EL (cell line): ENCODE measurements at places on chromosomes 5 and 9.
A peak's percentile ranks its signal among the peaks of the same experiment; 100 is the strongest.

DNA sequence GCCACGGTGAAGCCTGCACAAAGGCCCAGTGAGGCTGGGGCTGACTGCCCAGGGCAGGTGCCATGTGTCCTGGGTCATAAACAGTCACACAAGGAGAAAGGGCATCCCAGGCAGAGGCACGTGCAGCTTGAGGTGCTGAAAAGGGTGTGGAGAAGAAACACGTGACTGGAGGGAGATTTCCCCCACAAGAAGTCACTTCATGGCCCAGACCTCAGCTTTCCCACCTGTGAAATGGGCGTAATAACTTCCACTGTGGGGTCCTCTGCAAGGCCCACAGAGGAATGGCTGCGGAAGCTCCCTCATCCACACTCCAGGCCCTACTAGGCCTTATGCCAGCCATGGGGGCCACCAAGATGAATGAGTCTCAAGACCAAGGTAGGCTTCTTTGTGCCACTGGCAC, 20.1 kb upstream of the CPLX2 start:
- DNase-seq = no peak

- DNase-seq = peak; percentile 72
These were observed 105.9 kb upstream of the CDKN2B start for GRCh38 chr9:22114956-22115355.

DNA sequence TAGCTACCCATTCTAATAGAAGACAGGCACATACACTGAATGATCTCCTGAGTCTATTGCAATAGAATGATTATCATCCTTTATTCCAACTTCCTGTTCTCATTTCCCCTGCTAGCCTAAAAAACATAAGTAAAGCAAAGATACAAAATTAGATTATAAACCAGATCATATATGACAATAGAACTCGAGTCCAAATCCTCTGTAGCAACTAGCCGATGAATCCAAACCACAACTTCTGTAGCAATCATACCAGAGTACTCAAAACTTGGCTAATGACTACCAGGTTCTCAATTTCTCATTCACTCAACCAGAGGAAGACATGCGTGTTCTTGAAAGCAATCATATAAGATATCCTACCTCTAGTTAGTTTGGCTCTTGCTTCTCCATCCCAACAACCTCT, 622.1 kb downstream of the PSAT1 start:
- DNase-seq = no peak

DNA sequence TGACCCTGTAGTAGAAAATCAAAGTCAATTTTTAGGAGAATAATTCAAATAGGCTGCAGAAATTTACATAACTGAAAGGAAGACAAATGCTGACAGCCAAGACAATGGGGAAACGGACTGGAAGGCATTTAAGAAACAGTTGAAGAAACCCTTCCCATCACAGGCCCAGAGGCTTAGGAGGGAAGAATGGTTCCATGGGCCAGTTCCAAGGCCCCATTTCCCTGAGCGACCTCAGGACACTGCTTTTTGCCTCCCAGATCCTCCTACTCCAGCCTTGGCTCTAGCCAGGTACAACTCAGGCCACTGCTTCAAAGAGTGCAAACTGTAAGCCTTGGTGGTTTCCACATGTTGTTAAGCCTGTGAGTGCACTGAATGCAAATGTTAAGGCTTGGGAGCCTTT, 184.1 kb upstream of the SGCD start:
- DNase-seq = no peak

DNA sequence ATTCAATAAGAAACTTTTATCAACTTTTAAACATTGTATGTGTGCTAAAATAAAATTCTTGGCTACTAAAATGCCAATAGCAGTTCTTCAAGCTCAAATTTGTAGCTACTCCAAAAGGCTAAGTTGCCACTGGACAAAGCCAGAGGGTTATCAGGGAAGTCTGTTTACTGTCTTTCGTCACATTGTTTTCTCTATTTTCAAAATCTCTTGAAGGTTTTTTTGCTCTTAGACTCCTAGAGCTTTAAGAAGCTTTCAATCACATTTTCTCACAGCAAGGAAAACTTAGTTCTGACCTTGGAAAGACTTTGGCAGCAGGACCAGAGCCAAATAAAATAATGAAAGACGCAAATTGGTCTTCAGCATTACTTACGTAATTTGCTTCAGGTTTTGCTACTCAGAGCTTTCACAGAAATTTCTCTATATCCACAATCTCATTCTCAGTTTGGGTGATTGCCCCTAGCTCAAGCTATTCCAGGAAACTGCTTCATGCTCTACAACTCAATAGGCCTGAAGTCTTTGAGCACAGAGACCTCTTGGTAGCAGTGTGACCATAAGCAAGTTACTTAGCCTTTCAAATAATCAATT, 257.7 kb downstream of the GABRG2 start:
- DNase-seq = no peak

DNA sequence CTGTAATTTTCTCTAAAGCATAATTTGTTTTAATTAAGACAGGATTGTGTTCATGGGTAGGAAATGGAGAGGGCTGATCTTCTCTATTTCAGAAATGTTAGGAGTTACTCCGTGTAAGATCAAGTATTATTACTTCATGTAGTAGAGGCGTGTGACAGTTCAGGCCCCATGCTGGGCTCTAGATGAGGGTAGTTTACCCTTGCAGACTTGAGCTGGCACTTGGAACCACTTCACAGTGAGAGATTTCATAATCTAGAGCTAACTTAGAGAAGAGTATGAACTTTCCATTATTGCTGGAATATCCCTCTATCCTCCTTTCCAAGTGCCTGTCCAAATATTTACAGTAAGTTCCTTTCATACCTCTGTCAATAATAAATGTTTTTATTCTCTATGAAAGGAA, 195.1 kb downstream of the PCSK5 start:
- DNase-seq = no peak

DNA sequence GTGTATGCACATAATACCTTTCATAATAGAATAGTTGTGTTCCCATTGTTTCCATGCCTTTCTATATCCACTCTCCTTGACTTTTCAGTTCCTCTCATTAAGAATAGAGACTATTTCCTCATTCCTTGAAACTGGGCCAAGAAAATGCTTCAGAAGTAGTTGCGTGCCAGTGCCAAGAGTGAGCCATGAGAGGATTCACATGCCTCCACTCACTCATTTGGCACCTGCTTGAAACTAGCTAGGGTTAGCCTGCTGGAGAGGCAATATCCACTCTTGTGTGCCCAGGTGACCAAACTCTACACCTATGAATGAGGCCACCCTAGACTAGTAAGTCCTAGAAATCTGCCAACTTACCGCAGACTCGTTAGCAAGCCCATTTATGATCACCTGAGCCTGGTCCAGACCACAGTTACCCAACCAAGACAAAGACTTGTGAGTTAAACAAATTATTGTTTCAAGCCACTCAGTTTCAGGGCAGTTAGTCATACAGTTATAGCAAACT, 276.3 kb downstream of the EPB41L4A start:
- peak; percentile 59 for DNase-seq

- peak; percentile 40 for DNase-seq
These were observed 43.6 kb upstream of the C5orf46 start for GRCh38 chr5:147949711-147950573.

DNA sequence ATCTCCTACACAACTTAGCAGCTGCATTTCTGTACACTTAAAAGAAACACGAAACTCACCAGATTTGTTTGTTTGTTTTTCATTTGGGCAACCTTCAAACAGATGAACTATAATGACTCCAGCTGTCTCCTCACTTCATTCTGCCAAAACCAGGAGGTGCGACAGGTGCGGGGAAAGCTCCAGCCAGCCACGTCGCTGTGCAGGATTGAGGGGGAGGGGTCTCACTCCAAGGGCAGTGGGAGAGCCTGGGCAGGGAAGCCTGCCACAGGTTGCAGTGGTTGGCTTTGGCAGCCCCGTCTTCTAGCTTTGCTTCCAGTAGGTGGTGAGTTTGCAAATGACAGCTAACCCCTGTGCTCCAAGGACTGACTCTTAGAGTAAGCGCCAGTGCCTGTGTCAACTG, 215.8 kb downstream of the CEMIP2 start:
- DNase-seq = no peak

DNA sequence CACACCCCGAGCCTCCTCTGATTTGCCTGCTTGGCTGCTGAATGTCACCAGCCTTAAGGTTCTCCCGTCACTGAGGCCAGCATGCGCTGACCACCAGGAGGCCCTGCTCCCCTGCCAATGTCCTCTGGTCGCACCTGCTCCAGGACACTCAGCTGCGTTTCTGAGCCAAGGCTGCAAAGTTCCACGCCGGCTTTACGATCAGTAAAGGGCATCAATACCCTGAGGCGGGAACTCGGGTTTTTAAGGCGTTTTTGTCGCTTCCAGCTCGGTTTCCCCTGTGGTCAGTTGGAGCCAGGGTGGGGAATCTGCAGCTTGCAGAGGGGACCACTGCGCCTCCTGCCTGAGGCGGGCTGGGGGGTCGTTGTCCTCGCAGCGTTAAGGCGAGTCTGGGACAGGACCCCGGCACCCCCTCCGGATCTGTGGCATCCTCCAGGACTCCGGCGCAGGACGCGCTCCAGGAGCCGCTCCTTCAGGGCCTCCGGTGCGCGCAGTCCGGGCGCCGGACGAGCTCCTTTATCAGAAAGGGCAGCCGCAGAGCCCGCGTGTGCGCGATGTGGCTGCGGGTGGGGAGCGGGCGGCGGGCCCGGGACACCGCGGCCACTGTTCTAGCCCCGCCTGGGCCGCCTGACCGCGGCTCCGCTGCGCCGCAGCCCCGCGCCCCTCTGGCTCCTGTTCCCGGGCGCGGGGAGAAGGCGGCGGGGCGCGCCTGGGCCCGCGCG, 24.1 kb upstream of the FLT4 start:
- no peak for DNase-seq

DNA sequence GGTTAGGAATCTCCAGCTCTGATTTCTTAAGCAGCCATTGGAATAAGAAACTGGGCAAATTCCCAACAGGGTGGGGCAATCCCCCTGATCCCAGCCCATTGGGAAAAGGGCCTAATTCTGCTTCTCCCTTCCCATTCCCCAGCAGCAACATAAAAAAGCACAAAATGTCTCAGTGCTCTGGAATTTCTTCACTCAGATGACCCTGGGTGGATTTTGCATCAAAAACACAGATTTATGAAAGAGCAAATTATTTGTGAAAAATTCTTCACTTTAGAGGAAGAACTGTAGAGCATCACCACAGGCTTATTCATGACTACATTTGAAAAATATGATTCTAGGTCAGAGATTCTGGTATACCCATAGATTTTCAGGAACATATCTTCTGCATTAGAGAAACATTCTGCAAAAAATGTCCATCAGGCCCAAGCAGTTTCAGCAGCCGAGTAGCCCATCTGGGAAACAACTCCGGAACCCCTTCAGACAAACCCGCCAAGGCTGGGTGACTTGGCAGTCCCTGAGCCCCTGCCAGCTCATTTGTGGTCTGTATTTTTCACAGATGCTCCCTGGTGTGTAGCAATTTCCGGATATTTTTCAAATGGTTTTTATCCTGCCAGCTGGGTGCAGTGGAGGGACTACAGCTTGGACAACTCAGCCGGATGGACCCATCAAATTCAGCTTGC, 102.1 kb upstream of the RANBP3L start:
- peak; percentile 95 for DNase-seq

GRCh38 chr9:7119612-7120011, 361.8 kb downstream of the KDM4C start:
- DNase-seq = no peak

GRCh38 chr5:2006971-2007291, 124.2 kb upstream of the IRX4 start:
- no peak for DNase-seq

- DNase-seq = no peak
These were observed 10.4 kb downstream of the NR6A1 start for GRCh38 chr9:124760719-124761118.

- DNase-seq = no peak
These were observed 9.3 kb upstream of the NRARP start for GRCh38 chr9:137311171-137311985.

GRCh38 chr5:180367991-180368390, 14.9 kb upstream of the GFPT2 start:
- DNase-seq = no peak

DNA sequence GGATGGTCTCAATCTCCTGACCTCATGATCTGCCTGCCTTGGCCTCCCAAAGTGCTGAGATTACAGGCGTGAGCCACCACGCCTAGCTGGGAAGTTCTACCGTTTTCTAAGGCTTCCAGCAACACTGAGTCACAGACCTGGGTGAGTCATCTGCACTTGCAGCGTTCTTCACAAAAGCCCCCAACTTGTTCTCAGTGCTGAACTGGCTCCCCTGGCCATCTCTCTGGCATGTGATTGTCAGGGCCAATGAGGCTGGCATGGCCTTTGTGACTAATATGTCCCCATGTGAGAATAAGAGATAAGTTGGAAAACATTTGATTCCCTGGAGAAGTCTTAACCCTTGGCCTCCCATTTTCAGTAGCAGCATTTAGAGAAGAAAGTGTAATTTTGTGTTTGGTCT, 124.4 kb downstream of the WDR41 start:
- DNase-seq = peak; percentile 52

DNA sequence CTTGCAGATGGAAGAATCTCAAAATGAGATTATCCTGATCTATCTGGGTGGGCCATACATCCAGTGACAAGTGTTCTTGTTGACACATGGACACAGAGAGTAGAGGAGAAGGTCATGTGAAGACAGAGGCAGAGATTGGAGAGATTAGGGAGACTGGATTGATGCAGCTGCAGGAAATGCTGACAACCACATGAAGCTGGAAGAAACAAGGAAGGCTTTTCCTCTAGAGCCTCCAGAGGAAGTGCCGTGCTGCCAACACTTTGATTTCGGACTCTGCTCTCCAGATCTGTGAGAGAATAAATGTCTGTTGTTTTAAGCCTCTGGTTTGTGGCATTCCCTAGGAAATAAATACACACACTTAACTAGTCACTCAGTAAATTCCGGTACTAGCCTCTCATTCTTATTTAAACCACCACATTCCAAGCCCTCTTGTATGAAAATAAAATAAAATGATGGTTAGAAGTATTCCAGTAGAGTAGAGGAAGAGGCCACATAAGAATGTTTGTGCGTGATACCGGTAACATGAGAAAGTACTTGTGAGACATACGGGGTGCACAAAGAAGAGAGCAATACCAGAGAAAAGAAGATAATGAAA, 110.9 kb upstream of the DMAC1 start:
- no peak for DNase-seq

DNA sequence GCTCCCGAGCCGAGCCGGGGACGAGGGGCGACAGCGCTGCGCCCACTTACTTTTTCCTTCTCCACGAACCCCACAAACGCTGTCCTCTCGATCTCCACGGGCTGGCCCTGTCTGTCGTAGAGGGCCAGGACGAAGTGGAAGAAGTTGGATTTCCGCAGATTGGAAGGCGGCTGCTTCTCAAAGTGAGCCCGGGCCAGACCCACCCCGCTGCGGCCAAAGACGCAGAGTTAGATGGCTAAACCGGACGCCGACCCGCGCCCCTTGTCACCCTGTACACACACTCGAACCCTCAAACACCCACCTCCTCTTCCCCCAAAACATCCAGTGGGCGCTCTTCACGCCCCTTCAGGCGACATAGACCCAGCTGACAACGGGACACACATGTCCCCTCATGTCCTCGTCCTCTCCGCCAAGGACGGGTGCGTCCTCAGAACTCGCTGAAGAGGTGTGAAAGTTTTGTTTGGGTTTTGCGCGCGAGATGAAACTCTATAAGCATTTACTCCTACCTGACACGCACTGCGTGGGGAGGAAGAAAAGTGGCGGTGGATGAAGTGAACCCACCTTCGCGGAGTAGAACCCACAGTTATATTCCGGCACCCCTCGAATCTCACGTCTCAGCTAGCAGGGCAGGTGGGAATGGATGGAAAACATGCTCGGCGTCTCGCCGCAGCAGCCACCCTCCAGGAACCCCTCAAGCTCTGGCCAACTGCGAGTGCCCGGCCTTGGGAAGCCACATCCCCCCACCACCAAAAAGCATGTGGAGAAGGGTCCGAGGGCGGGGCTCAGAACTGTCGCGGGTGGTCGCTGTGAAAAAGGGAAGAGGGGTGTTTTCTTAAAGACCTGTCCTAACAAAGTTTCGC, 2.6 kb downstream of the EBF1 start:
- no peak for DNase-seq
